GM23248 (cell line): ENCODE measurements at places on chromosomes 1 and 21. TPM values are rescaled to one million over a fixed set of nuclear protein-coding genes. Genes with fewer than 3 reads are reported as not detected.

GSTM1 gene
- not detected in 2 replicates for polyA plus RNA-seq

FCRL5 gene
- polyA plus RNA-seq = not detected in 2 replicates

TSPAN1 gene
- 0.38 and 0.70 TPM in 2 replicates for polyA plus RNA-seq

TP73 gene
- 0.08 TPM in 1 of 2 replicates, not detected in the other for polyA plus RNA-seq

CELA3A gene
- polyA plus RNA-seq = not detected in 2 replicates

ATG4C gene
- polyA plus RNA-seq = 11.7 and 12.3 TPM in 2 replicates

MTOR gene
- 10.3 and 10.6 TPM in 2 replicates for polyA plus RNA-seq

DENND2D gene
- polyA plus RNA-seq = 6.2 and 6.6 TPM in 2 replicates

MRPL9 gene
- 71.7 and 74.9 TPM in 2 replicates for polyA plus RNA-seq

RSPH1 gene
- polyA plus RNA-seq = 0.14 TPM in 1 of 2 replicates, not detected in the other

RIPPLY3 gene
- not detected in 2 replicates for polyA plus RNA-seq
